ENCODE measurements at places on chromosomes 1 and 21.

DNA sequence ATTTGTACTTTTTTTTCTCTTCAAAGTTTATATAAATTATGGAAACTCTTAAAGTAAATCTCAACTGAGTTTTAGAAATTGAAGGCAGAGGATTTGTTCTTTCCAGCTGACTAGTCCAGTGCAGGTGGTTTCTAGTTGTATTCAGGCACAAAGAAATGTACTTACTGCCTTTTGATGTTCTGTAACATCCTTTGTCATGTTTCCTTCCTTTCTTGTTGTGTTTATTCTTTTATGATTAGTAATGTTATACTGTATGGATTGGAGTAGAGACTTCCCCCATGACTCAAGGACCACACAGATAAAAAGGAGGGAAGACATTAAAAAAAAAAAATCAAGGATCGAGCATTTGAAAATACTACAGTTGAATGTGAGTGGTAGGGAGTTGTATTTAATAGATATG, 8.0 kb downstream of the HIPK1 start:
- DNase-seq = peak; percentile 23

GRCh38 chr1:8879922-8880676, 1.6 kb upstream of the ENO1 start:
- peak; percentile 98 for DNase-seq

GRCh38 chr1:6170742-6171201, 9.3 kb downstream of the CHD5 start:
- no peak for DNase-seq

GRCh38 chr1:162060314-162060713, 9.2 kb upstream of the NOS1AP start:
- no peak for DNase-seq

DNA sequence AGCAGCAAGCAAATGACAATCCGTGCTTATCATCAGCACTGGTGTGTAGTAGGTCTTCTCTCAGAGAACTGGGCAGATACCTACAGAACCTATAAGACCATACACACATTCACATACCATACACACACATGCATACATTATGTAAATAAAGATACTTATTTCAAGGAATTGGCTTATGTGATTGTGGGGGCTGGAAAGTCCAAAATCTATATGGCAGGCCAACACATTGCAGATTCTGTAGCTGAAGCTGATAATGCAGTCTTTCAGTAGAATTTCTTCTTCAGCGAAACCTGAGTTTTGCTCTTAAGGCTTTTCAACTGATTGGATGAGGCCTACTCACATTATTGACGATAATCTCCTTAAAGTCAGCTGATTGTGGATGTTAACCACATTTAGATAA, 24.1 kb downstream of the RAP1A start:
- DNase-seq = no peak

GRCh38 chr1:109399326-109399957, 1.7 kb upstream of the SORT1 start:
- peak; percentile 69 for DNase-seq

GRCh38 chr1:157286096-157286495, 147.9 kb upstream of the ETV3 start:
- DNase-seq = no peak

DNA sequence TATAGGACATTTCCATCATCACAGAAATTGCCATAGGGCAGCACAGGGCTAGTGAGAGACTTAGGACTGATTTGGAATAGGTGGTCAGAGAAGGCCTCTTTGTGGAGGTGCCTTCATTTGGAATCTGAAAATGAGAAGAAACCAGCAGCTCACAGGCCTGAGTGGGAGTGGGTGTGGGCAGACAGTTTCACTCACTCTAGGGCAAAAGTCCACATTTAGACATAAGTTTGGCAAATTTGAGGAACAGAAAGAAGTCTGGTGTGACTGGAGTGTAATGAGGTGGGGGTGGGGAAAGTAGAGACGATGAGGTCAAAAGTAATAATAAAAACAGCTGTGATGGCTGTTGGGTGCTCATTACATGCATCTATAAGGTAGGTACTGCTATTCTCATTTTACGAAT, 22.4 kb upstream of the BCAR3 start:
- DNase-seq = no peak

DNA sequence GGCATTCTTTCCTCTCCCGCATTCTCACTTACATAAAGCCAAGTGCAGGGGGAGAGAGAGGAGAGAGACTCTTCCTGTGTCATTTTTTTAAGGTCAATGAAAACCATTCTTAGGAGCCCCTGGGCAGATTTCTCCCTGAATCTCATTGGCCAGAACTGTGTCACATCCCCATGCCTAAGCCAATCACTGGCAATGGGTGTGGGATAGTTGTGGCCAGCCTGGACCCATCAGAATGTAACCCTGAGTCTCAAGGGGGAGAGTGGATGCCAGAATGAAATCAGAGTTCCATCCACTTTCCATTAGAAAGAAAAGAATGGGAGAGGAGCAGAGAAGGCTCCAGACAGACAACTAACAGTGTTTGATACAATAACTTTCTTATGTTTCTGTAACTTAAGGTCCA, 31.2 kb upstream of the COQ8A start:
- DNase-seq = peak; percentile 6

- peak; percentile 57 for DNase-seq
Measured at GRCh38 chr21:28639737-28640136, 352.9 kb downstream of the LTN1 start.

DNA sequence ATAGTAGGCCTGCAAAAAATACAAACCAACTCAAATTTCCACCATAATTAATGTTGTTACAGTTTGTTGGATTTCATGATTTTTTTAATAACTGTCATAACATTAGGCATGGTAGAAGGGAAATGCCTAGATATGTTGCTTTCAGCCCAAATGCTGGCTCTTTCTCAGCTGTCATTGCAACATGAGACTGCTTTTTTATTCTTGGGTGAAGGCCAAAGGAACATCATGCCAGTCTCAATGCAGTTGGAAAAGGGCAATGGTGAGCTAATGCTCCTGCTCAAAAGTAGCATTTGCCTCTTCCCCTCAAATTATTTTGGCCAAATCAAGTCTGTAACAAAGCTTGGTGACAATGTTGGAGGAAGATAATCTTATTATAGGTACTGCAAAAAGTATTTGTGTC, 877.7 kb upstream of the PRMT6 start:
- DNase-seq = no peak

DNA sequence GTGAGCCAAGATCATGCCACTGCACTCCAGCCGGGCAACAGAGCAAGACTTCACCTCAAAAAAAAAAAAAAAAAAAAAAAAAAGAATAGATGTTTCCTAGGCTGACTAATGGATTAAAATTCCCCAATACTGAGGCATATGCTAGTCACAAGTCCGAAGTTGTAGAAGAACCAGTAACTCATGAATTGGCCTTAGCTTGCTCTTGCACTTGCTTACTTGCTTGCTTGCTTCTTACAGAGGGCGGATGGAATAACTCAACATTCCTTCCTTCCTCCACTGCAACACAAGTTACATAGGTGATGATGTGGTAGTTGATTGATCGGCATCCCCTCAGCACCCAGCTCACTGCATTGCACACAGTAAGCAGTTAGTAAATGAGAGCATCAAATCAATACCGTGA, 2.8 kb upstream of the TARS2 start:
- peak; percentile 63 for DNase-seq

- peak; percentile 1 for DNase-seq
Measured at GRCh38 chr1:99180915-99181314, 83.4 kb upstream of the PLPPR4 start.

DNA sequence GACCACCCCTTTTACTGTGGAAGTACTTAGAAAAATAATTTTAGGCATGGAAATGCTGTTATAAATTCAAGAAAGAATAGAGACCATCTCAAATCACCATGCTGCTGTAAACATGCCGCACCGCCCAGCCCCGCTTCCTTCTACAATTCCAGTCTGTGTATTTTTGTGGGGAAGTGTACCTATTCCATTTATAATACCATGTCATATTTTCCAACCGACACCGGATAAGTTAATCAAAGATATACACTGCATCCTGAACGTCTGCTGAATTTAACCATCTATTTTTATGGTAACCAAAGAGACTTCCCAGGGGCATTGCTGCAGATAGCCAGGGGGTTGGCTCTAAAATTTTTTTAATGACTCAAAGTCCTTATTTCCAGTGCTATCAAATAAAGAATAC, 16.0 kb downstream of the CCN1 start:
- no peak for DNase-seq

DNA sequence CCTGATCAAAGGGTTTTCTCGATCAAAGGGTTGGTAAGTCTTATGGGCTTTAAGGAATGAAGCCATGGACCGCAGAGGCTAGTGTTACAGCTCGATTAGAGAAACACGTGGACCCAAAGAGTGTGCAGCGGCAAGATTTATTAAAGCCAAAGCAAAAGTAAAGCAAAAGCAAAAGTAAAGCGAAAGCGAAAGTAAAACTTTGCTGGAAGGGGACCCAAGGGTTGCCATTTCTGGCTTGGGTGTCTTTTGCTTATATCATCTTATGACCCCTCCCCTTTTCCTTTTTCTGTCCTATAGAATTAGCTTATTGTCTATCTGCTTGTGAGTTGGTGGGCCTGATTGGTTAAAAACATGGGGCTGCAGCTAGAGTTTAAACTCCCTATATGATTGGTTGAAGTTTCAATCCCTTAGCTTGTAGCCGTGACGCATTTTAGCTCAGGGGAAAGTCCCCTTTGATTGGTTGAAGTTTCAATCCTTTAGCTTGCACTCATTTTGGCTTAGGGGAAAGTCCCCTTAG, 957.0 kb downstream of the AMY1C start:
- no peak for DNase-seq

- no peak for DNase-seq
Measured at GRCh38 chr1:102099916-102100315, 103.2 kb upstream of the OLFM3 start.

DNA sequence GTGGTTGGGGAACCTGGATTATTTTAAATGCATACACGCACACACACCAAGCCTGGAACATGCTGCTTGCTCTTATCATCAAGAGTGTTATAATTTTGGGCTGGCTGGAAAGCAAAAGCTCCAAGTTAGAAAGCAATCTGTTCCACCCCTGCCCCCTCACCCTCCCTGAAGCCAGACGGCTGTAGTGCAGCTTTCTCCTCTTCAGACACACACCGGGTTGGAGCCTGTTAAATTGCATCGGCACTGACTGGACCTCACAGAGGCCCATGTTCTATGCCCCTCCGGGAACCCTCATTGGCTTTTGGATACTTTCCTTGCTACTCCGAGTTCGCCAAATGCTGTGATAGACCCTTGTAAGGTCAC, 90.6 kb upstream of the KCNJ15 start:
- DNase-seq = no peak

- no peak for DNase-seq
Measured at GRCh38 chr1:61338899-61339298, 256.5 kb downstream of the NFIA start.

DNA sequence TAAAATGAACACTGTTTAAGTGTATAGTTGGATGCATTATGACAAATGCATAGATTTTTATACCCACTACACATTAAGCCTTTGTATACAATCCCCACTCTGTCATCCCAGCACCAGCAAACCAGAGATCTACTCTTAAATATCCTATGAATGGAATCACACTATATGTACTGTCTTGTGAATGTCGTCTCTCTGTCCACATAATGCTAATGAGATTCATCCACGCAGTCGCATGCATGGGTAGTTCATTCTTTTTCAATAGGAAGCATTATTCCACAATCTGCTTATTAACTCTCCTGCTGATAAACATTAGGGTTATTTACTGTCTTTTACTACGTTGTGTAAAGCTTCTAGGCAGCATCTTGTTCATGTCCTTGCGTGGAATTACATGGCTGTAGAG, 892.3 kb downstream of the LTN1 start:
- no peak for DNase-seq

GRCh38 chr1:22722901-22723550, 12.4 kb downstream of the EPHB2 start:
- no peak for DNase-seq

- peak; percentile 100 for DNase-seq
Measured at GRCh38 chr1:96559707-96560596, 161.6 kb upstream of the PTBP2 start.

DNA sequence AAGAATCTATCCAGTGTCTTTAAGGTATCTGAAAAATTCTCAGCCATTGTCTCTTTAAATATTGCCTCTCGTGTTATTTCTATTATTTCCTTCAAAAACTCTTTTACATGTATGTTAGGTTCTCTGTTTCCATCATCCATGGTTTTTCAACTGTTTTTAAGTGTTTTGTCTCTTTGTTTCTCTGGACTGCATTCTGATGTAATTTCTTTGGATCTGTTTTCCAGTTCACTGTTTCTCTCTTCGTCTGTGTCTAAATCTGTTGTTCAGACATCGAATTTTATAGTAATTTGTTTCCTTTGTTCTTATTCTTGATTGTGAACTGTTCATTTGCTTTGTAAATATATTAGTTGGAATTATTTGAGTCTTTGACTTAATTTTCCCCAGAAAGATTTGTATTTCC, 44.1 kb downstream of the POFUT2 start:
- DNase-seq = no peak

DNA sequence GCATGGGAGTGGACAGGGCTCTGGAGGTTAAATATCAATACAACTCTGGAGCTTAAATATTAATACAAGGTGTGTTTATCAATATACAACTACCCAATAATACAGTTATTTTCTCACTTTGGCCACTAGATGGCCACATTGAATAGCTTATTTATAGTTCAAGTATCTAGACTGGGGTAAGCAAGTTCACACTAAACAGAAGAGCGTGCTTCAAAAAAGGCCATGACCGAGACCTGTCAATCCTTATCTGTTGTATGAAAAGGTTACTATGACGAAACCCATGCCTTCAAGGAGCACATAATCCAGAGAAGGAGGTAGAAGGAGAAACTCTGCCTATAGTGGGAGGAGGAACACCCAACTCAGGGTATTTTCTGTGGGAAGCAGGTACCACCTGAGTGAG, 29.1 kb downstream of the CHML start:
- DNase-seq = peak; percentile 79

DNA sequence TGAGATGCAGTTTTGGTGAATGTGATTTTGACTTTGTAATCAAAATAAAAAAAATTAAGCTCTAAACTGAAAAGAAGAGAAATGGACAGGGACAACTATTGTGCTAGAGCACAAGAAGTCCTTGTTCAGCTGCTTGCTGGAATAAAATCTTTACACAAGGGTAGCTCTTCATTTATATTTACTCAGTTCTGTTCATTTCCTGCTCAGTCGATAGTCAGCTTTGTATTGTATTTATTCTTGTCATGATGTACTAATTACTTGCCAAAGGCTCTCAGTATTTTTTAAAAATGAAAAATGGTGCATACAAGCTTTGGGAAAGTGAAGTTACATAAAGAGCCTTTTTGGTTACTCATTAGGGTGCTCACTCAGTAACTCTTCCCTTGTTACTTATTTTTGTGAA, 17.8 kb downstream of the F5 start:
- no peak for DNase-seq

GRCh38 chr1:150772326-150772725, 6.7 kb upstream of the CTSS start:
- no peak for DNase-seq

GRCh38 chr21:36694031-36694515, 4.8 kb upstream of the SIM2 start:
- no peak for DNase-seq

DNA sequence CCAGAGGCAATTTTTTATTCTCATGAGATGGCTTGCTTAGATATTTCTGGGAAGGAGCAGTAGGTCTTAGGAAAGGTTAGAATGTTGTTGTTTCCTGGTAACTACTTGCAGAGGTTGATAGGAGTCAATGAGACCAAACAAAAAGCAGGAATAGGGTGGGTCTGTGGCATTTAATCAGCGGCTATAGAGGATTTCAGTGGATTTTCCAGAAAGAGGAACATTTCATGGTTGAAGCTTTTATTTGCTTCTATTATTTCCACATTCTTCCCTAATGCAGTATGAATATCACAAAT, 111.3 kb upstream of the PALMD start:
- DNase-seq = no peak

GRCh38 chr21:35201799-35202198, 152.7 kb upstream of the RUNX1 start:
- DNase-seq = no peak

Data from fibroblast of mammary gland (primary cell).